ENCODE measurements at places on chromosomes 3 and 15. TPM values are rescaled to one million over a fixed set of nuclear protein-coding genes. Genes with fewer than 3 reads are reported as not detected.

DNA sequence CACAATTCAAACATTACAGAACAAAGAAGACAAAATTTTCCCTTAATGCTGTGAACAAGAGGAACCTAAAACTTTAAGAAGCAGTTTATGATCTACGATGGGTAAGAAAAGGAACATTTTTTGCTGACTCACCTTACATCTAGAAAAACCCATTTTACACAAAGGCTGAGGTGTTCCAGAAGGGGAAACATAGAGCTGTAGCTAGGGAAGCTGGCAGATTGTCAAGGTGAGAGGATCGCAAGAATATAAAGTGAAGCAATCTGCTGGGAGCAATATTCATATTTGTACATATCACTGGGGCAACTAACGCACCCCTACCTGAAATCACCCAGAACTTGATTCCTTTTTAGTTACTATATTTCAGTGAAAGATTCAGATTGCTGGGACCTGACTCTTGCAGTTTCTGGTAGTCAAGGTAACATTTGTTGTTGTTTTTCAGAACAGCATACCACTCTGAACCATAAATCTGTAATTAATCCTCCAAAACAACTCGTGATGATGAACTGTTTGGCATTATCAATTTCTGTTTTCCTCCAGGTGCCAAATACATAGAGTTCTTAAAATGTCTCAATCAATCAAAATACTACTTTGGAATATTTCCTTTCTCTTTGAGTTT is 184.1 kb upstream of the LRRC3B start:
- DNase-seq, result no peak

SPATA12 gene
- 0.10 TPM for total RNA-seq

- DNase-seq, result no peak
Observed at GRCh38 chr3:176794406-176794805, 402.9 kb downstream of the TBL1XR1 start.

DNA sequence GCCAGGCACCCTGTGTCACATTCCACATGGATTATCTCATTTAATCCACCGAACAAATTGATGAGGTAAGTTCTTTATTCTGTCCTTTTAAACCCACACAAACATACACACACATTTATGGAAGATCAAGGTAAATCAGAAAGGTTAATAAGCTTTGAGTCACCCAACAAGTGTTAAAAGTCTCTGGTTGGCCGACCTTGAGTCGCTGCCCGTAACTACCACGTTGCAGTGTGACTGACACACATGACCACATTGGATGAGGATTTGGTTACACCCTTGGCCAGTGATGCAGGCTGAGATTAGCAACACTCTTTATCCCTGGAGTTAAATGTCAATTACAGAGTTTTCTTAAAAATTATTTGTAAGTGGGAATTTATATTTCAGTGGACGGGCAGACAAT is 19.2 kb downstream of the FOXP1 start:
- no peak for DNase-seq

- DNase-seq, result no peak
Observed at GRCh38 chr3:183799461-183799860, 25.9 kb downstream of the MAP6D1 start.

PPCDC gene
- total RNA-seq, result 10.8 TPM

GRCh38 chr3:9214599-9214998 is 34.8 kb downstream of the SRGAP3 start:
- peak; percentile 67 for DNase-seq

GRCh38 chr3:187360596-187360995 is 7.6 kb upstream of the RTP4 start:
- no peak for DNase-seq

- peak; percentile 64 for DNase-seq
Observed at GRCh38 chr3:195896361-195897080, 11.8 kb downstream of the TNK2 start.

DNA sequence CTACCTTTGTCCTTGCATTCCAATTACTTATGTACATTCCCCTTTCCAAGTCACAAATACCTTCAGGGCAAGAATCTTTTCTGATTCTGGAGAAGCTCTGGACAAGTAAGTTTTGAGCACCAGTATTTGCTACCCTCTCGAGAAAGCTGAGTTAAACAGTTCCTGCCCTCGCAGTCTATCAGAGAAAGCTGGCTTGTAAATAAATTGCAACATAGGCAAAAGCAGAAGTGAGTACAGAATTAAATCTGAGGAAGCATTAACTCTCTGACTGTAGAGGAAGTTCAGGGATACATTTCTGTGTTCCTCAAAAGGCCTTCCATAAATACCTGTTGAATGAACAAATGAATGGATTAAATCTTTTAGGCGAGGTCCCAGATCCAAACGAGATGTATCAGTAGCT is 1.2 kb downstream of the OSBPL11 start:
- DNase-seq, result peak; percentile 14

GRCh38 chr15:77416148-77416455 is 3.8 kb downstream of the PEAK1 start:
- DNase-seq, result no peak

- DNase-seq, result no peak
Observed at GRCh38 chr3:52721730-52722008, 15.8 kb downstream of the SPCS1 start.

GRCh38 chr3:13378155-13378554 is 42.0 kb downstream of the NUP210 start:
- DNase-seq, result no peak

GRCh38 chr3:170327040-170327808 is 30.3 kb upstream of the SKIL start:
- DNase-seq, result no peak

DNA sequence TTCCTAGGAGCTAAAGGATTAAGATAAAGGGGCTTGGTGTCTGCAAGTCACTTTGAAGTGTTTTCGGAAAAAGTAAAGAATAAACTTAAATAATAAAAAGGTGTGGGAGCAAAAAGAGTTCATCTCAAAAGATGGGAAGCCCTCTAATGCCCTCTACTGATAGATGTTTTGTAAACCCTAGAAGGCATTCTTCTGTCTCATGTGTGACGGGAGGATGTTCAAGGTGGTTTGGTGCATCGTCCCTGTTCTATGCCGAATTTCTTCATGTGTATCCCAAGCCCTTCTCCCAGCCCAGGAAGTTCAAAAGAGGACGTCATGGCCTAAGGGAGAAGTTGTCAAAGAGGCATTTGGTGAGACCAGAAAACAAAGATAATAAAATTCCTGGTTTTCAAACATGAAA is 37.2 kb downstream of the CCK start:
- no peak for DNase-seq

- DNase-seq, result no peak
Observed at GRCh38 chr3:39209329-39209970, 17.1 kb upstream of the XIRP1 start.

DNA sequence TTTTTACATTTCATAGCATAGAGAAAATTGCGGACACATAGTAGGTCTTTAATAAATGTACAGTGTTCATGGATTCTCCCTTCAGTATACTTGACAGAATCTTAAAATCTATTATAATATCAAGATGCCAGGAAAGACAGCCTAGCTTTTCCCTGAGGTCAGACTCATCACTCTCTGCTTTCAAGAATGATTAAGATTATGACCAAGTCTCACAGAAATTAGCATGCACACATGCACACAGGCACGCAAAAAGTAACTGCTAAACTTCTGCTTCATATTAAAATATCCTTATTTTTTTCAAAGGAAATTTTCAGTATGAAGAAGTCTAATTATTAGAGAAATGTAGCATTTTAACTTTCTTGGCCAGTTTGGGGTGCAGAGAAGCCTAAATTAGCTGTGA is 493.8 kb upstream of the NECTIN3 start:
- DNase-seq, result no peak

DNA sequence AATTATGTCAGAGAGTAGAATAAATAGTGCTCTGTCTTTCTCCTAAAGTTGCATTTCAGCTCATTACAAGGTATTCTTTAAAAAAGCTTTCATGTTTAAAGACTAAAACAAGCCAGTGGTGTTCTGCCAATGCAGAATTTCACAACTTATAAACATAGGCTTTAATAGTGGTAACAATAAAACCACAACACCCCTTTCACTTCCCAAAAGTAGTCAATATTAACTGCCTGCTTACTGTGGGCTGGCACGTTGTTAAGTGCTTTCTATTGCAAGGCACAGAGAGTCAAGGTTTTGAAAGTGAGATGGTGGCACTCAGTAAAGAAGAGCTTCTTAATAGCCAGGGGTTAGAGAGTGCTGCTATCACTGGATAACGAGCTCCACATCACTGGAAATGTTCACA is 8.4 kb upstream of the RTP1 start:
- no peak for DNase-seq

All from skin of body (tissue), 3 donors.